Occipital lobe (tissue), 3 donors: ENCODE measurements at places on chromosomes 5 and 9. TPM values are rescaled to one million over a fixed set of nuclear protein-coding genes. Genes with fewer than 3 reads are reported as not detected.
A peak's percentile ranks its signal among the peaks of the same experiment; 100 is the strongest.

DNA sequence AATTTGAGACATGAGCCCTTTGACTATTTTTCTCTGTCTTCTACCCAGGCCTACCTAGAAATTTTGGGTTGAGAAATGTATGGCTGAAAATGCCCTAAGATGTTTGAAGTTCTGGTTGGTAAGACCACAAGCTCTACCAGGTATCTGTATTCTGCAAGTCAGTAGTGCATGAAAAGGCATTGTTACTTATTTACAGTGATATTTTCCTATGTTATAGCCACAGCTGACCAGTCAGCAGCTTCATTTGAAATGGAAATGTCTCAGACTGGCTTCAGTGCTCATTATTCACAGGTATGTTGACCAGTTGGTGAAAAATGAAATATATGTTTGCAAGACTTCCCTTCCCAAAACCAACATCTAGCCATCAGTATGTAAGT lies 91.9 kb upstream of the ITGA2 start:
- no peak for DNase-seq

DNA sequence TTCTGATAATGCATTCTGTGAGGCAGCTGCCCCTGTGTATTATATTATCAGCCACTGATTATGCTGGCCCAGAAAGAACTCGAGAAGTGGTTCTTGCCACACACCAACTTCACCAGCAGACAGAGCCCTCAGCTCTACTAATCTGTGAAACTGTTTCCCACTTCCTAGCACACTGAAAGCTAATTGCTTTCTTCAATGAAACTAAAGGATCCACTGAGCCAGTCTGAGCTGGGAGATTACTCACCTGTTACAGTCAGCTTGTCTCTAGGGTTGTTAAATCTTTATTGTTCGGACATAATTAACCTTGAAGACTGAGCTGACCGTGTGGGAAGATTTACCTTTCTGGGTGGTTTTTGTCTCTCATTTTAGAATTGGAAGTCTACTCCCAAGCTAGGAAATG lies 263.2 kb downstream of the KCTD16 start:
- DNase-seq: no peak

DNA sequence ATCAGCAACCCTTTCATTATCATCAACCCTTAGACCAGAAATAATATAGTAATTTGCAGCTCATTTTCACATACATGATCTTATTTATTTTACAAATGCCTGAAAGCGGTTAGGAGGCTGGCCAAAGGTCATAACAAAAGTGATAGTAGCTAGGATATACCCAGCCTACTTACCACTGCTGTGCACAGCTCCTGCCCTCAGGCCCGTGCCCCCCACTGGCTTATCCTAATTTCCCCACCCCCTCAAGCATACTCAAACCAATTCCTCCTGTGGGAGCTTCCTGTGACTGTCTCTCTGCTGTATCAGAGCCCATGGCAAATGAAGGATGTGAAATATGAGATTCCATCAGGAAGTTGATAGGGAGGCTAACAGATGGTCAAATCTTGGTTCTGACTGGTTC lies 14.8 kb downstream of the FAM219A start:
- DNase-seq: no peak

- no peak for DNase-seq
Measured at GRCh38 chr5:76406014-76406413, 2.9 kb downstream of the IQGAP2 start.

Gene GRIN1
- 31.2 TPM for total RNA-seq

DNA sequence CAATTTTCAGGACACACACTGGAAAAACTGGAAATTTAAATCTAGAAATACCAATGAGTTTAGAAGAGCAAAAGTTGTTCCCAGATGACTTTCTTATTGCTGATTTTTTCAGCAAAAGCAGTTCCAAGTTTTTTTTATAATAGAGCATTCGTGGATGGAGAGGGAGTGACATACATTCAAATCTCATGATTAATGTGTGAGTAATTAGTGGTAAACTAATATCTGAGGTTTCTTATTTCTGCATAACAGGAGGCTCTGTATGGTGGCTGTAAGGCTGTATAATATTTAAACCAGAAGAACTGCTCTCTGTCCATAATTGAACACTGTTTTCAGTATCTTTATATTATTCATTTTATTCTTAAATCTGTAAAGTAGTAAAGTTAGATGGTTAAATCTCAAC lies 25.8 kb downstream of the LYSMD3 start:
- no peak for DNase-seq

DNA sequence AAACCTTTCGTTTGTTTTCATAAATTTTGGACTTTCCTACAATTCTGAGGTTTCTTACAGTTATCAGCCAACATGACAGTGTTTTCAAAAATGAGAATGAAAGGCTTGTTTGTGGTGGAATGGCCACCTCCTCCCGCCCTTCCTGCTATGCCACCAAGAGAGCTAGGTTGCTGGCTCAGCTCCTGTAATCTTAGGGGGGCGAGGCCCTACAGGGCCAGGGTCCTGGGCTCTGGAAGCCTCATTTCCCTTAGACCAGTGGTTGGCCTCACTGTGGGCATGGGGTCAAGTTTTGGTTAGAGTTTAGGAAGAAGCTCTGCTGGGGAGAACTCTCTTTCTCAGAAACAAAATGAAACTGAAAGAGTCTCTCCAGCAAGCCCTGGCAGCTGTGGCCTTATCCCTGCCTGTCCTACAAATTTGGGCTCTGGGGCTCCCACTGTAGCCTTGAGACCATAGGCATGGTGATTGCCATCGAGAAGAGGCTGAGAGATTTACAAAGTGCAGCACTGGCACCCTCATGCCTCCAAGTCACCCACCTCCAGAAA lies 66.2 kb downstream of the IRX1 start:
- no peak for DNase-seq

Gene LEAP2
- total RNA-seq: 2.0 TPM

- no peak for DNase-seq
Measured at GRCh38 chr9:21558615-21559401, 76.7 kb upstream of the IFNE start.

Gene ANKRD20A1
- 7.6 TPM for total RNA-seq

DNA sequence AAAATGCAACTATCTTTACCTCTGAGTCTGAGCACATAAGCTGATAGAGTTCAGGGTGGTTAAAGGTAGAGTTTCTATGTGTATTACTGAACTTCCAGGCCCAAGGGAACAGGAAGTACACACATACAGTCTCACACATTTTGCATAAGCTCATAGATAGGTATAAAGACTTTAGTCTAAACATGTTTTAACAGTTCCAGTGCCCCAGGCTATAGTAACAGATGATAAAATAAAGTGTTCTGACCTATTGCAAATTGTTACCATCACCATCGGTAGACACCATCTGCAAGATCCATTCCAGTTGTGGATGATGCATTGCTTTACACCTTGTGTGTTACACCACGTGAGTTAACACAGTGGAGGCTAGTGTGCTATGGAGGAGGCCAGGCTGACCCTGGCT lies 95.8 kb downstream of the TMEM174 start:
- no peak for DNase-seq

DNA sequence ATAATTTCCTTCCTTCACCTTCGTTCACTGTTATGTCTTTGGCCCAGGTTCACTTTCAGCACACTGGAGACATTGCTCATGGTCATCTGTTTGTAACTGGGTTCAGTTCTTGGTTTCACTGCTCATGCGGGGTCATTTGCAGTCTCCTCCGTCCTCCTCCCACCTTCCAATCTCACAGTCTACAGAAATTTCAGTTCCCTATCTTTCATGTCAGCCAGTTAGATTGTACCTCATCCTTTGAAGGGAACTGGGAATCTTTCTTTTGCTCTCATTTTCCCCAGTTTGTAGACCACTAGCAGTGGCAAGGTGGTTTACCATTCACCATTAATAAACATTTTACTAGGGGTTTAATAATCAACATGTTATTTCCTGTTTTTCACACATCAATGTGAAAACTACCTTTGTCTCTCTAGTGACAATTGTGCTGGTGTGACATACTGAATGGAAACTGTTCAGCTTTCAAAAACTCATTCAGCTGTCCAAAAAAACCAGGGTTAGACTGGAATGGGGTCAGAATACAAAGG lies 100.9 kb upstream of the IL6ST start:
- DNase-seq: no peak

DNA sequence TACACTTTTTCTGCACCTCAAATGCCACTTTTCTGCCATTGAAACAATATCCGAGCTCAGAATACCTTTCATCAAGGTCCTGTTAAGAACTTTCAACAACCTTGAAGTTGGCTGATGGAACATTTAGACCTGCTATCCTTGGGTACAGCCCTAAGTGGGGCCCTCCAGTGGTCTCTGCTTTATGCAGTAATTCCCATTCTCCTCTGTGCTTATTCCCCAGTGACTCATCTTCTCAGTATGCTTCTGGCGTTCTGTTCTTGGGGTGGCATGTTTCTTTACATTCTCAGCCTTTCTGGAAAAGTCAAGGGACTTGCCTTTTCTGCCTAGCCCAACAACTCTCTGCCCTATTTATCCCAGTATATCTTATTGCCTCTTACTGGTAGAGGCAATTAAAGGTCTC lies 7.1 kb downstream of the ANP32B start:
- DNase-seq: no peak

DNA sequence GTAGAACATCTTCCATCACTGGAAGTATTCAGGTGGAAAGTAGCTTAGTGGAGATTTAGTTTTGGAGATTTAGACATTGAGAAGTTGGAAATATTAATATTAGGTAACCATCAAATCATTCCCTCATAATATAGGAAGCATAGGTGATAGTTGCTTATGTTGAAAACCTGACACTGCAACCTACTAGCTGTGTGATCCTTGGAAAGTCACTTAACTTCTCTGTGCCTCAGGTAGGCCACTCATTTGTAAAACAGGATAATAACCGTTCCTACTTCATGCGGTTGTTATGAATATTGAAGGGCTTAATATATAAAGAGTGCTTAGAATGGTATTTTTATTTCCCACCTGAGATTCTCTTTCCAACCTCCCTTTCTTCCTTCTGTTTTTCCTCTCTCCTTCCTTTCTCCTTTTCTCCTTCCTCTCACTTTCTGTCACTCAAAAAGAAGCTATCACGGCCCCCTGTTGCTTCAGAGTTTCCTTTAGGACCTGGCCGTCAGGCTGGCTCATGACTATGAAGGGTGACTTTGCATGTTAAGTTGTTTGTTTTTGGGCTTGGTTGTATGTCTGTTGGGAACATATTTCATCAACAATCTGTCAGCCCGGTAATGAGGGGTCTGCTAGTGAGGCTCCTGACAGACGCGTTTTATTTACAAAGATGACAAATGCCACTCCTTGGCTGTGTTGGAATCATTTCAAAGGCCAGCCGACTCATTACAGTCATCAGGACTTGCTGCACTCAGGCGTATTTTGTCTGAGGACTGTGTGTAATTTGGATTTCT lies 31.0 kb downstream of the DOCK2 start:
- DNase-seq: no peak

DNA sequence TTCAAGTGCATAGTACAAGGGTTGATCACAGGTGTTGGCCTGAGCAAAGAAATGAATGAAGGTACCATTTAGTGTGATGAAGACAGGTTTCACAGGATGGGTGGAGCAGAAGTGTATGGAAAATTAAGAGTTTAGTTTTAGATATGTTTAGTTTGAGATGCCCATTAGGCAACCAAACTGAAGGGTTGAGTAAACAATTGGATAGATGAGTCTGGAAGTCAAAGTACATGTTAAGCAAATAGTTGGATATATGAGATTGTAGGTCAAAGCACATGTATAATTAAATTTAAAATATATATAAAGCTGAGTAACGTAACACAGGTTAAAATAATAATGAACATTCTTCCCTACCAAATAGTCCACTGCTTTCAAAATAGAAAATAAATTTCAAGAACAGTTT lies 237.1 kb upstream of the PCSK5 start:
- DNase-seq: no peak

GRCh38 chr5:176447591-176447977 lies 601 bp upstream of the FAF2 start:
- peak; percentile 72 for DNase-seq

DNA sequence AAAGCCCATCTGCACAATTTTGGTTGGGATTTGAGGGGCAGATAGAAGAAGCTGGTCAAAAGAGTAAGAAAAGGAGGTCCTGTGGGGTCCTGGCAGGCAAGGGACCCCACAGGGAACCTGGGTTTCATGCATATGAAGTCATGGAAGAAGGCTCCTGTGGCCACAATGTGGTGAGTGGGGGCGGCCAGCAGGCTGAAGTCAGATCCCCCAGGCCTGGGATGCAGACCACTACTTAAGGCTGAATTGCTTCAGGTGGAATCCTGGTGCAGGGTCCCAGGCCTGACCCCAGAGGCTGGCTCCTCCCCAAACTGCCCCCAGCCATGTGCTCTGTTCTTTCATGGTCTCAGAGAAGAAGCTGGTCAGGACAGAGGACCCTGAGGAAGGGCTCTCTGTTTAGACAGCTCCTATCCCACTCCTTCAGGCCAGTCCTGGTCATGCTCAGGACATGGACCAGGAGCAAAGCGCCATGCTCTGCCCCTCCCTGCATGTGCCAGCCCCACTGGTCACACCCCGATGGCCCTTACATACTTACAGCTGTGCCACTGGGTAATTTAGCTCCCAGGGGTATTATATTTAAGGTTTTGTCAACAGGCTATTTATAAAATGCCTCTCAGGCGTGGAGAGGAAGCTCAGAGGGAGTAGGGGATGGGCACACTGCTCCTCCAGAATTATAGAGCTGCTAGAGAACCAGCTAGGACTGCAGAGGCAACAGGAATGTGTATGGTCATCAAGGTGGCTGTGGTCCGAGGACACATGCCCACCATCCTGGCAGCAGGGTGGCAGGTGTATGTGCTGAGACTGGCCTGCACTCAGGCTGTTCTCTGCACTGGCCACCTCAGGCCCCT lies 33.4 kb downstream of the C5orf15 start:
- DNase-seq: no peak

DNA sequence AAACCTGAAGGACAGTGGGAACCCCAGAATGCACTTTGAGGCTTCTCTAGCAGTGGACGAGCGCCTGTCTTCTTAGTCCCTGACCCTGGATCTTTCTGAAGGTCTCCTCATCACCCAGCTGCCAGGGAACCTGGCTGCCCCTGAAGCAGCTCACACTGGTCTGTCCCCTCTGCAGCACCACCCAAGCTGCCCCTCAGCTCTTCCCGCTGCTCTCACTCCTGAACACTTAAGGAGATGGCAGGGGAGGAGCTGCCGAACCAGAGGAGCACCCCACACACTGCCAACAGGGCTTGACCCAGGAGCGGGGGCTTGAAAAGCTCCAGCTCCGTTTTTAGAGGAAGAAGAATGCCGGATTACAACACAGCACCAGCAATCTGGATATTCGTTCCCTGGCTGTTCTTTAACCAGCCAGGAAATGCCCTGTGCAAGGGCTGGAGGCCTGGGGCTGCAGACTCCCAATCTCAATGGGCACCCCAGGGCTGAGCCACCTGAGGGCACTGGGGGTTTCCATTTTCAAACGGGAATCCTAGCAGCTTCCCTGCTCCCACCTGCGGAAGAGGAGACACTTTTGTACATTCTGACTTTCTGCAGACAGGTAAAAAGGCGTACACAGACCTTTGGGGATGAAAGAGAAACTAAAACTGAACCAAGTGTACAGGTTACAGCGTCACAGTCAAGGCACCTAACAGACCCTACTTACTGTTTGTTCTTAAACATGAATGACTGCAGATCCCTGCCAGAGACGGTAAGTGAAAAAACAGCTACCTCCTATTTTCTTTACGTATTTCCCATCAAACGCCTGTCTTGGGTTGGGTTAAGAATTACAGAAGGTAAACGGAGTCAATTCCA lies 36.3 kb downstream of the GOLM1 start:
- no peak for DNase-seq

Gene SH2D3C
- 5.1 TPM for total RNA-seq
